ENCODE measurements at places on chromosomes 5 and 9.

- DNase-seq, result no peak
Measured at GRCh38 chr5:26495437-26495836, 542.9 kb downstream of the CDH9 start.

- DNase-seq, result no peak
Measured at GRCh38 chr5:119816055-119816454, 186.7 kb downstream of the FAM170A start.

- no peak for DNase-seq
Measured at GRCh38 chr5:43553381-43553780, 3.5 kb downstream of the PAIP1 start.

GRCh38 chr9:120933310-120934055, 6.9 kb upstream of the TRAF1 start:
- DNase-seq, result no peak

DNA sequence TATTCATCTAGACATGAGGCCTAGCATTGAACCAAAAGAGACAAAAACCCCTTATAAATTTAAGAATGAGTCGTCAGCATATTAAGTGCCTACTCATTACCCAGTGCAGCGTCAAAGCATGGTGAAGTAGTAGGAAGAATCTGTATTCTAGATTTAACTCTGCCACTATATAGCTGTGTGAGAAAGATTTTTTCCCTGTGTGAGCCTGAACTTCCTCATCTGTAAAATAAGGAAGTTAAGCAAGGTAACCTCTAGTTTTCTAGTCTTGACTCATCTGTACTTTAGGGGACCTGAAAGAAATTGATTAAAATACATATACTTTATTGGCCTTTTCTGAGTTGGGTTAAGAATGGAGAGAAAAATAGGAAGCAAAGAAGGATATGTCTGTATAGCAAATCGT, 82.1 kb upstream of the RUSC2 start:
- no peak for DNase-seq

Data from NCI-H1930 (cell line).